ENCODE measurements at places on chromosomes 12 and 14. TPM values are rescaled to one million over a fixed set of nuclear protein-coding genes. Genes with fewer than 3 reads are reported as not detected.

- no peak for DNase-seq
Measured at GRCh38 chr14:32980178-32980901, 41.7 kb downstream of the NPAS3 start.

DNA sequence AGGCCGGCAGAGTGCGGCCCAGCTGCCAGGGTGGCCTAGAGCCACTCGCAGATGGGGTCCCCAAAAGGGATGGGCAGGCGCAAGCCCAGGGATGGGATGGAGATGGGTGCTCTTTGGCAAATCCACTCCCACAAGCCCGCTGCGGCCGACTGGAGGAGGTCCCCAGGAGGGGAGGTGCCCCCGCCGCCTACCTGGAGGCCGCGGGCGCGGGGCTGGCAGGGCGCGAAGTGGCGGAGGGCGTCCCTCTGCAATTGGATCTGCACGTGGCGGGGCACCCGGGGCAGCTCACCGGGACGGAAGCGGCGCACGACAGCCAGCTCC lies 730 bp downstream of the PPP1R3E start:
- DNase-seq = no peak

- DNase-seq = no peak
Measured at GRCh38 chr14:44898551-44898950, 63.2 kb downstream of the KLHL28 start.

- no peak for DNase-seq
Measured at GRCh38 chr12:32261638-32262037, 137.7 kb upstream of the FGD4 start.

GRCh38 chr12:15558915-15559528 lies 230.2 kb downstream of the EPS8 start:
- DNase-seq = no peak

- no peak for DNase-seq
Measured at GRCh38 chr14:74616996-74617700, 5.1 kb upstream of the LTBP2 start.

DNA sequence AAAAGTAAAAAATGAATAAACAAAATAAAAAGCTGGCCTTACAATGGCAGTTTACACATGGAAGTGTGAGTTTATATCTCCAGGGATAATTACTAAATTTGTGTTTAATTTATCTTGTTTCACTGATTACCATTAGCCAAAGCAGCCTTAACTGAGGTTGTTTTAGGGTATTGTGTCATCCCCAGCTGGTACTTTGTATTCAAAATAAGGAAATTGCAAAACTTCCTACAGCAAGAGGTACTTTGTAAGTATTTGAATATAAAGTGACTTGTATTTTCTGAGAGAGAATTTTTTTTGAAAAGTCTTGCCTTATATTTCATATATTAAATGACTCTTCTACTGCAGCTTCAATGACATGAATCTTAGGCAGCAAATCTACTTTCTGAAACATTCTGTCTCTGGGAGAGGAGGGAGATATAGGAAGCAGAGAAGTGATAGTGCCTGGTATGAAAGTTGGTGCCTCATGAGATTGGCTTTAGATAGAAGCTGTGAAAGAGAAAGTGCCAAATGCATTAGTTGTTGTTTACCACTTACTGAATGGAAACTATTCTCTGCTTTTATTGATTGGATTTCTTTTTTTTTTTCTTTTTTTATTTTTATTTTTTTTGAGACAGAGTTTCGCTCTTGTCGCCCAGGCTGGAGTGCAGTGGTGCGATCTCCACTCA lies 6.7 kb downstream of the FNTB start:
- no peak for DNase-seq

DNA sequence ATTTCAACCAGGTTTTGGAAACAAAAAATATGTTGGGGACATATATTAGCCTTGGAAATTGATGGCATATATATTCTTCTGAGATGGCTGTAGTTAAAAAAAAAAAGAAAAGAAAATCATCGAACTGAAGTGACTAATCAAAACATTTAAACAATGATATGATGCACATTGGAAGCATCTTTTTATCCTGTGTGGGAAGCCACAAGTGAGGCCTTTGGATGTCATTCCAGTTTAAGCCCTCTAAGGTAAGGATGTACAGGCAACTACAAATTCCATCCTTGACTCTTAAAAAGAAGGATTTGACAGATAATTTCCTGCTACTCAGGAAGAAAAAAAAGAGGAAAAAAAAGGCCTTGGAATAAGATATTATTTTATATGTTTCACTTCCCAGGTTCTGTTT lies 9.6 kb upstream of the PTPRB start:
- DNase-seq = no peak

GRCh38 chr12:115543269-115543668 lies 734.2 kb downstream of the MED13L start:
- no peak for DNase-seq

DNA sequence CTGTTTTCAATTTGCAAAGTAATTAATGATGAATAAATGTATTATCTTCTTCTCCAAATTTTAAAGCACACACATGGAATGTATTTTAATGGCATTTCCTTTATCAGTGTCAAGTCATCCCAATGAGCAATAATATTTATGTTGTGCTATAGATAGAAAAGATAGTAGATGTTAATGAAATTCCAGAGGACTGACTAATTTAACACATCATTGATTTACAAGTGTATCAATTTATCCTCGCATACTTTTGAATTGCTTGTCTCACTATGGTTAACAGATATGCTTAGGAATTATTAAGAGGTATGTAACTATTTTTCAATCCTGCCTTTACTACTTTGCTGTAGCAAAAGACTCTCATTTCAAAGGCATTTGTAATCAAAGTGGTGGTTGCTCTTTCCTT lies 842.9 kb downstream of the SLC6A15 start:
- DNase-seq = no peak

DNA sequence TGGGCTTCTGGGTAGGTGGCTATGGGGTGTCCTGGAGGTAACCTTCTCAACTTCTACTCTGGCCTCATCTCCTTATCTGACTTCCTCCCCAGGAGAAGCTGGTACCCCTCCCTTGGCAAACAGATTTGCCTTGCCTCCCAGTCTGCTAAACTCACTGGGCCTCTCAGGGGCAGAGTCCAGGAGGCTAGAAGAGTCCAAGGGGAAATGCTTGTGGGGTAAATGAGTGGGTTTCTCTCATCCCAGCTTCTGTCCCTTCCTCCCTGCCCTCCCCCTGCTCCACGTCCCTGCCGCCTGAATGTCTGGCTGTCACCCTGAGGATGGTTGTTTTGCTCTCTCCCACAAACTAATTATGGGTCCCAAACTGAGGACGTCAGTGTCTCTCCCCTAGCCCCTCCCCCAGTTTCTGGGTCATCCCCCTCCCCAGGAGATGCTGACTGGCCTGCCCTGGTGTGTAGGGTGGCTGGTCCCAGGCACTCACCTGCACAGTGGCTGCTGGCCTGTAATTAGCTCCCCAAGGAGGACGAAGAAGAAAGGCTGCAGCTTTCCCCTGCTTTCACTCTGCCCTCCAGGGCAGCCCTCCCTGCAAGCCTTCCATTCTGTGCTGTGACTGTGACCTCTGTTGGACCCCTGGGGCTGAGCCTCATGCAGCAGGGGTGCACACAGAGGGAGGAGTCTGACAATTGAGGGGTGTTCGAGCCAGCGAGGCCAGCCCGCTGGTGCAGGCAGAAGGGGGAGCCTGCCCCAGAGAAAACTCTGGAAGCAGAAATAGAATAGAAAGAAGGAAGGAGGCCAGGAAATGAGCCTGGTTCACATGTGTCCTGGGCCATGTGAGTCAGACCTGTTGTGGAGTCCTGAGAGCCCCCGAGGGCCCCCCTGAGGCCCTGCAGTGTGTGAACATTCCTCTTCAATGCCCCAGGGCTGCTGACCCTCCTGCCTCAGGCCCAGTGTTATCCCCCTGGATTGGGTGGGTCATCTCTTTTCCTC lies at the start of gene LRP1-AS:
Gene LRP1-AS, minus strand, starts transcription at position 659 of the 984 bp plus-strand sequence.
- peak; percentile 55 for DNase-seq

DNA sequence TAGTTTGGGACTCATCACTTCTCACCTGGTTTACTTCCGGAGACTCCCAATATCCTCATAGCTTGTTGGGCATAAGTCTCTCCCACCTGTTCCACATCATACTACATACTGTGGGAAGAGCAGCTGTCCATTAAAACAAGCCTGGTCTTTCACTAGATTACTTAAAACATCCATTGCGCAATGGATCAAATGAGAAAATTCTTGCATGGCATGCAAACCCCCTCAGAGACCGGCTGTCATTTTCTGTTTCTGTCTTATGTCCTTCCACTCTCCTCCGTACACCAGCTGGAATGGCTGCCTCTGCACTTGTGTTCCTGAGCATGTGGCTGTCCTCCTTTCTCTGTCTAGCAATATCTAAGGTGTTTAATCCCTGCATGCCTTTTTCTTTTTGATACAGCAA lies 265.6 kb downstream of the TMEM117 start:
- DNase-seq = no peak

GRCh38 chr12:1391722-1392121 lies 202.7 kb downstream of the FBXL14 start:
- DNase-seq = no peak

- DNase-seq = no peak
Measured at GRCh38 chr12:62605981-62606380, 139.4 kb downstream of the MON2 start.

DNA sequence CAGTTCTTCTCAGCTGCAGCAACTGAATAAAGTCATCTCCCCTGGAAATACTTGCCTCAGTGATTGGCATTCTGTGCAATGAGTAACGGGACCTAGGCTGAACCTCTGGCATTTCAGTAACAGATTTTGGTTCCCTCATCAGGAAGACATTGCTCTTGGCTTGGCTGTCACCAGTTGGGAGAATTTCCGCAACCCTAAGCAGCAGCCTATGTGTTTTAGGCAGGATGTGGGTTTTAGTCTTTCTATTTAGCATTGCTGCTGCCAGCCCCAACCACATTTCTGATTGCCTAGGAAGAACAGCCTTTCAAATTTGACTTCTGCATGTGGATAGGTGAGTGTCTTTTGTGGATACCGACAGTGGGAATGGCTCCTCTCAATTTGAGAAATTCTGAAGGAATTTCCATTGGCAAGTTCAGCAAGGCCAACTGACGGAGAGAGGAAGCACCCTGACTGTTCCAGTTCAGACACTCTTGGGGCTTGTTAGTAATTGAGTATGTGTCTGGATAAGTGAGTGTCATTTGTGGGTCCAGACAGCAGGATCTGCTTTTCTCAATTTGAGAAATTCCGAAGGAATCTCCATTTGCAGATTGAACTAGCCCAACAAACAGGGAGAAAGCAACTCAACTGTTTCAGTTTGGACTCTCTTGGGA lies 19.0 kb upstream of the CLEC2A start:
- DNase-seq = no peak

GRCh38 chr12:31876568-31877424 lies 82.4 kb upstream of the RESF1 start:
- DNase-seq = no peak

DNA sequence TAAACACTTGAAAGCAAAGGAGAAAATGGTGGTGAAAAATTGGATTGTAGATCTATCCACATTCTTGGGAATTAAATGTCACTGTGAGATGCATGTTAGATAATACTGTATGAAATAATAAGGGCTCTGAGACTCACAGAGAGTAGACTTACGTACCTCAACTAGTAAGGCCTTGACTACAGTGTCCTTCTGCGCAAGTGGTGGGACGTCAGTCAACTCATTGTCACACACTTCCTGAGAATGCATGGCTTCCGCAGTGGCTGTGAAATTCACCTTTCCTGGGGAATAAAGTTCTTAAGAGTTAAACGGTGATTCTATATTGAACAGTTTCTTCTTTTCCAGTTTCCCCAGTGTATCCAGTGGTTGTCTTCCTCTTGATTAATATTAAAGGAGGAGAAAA lies 32.6 kb upstream of the PZP start:
- no peak for DNase-seq

The RAB3IP gene
- 39.4 TPM for total RNA-seq

The CLEC4D gene
- total RNA-seq = not detected

The ITGB7 gene
- total RNA-seq = 1.3 TPM
